Endothelial cell of umbilical vein (primary cell): ENCODE measurements at places on chromosomes 16 and 17. TPM values are rescaled to one million over a fixed set of nuclear protein-coding genes. Genes with fewer than 3 reads are reported as not detected.

DNA sequence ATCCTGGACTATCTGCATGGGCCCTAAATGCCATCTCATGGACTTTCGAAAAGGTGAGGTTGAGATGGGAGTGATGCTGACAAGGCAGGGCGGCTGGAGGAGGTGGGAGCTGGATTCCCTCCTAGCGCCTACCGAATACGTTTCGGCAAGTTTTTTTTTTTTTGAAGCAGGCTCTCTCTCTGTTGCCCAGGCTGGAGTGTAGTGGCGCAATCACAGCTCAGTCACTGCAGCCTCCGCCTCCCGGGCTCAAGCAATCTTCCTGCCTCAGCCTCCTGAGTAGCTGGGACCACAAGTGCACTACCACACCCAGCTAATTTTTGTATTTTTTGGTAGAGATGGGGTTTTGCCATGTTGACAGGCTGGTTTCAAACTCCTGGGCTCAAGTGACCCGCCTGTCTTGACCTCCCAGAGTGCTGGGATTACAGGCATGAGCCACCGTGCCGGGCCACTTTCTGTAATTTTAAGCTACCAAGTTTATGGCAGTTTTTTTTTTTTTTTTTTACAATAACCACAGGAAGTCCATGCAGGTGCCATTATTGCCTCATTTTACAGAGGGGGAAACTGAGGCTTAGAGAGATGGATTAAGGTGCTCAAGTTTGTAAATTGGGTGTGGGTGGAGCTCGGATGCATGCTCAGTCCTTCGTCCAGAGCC lies 246.4 kb downstream of the PRKCA start:
- DNase-seq: no peak

DNA sequence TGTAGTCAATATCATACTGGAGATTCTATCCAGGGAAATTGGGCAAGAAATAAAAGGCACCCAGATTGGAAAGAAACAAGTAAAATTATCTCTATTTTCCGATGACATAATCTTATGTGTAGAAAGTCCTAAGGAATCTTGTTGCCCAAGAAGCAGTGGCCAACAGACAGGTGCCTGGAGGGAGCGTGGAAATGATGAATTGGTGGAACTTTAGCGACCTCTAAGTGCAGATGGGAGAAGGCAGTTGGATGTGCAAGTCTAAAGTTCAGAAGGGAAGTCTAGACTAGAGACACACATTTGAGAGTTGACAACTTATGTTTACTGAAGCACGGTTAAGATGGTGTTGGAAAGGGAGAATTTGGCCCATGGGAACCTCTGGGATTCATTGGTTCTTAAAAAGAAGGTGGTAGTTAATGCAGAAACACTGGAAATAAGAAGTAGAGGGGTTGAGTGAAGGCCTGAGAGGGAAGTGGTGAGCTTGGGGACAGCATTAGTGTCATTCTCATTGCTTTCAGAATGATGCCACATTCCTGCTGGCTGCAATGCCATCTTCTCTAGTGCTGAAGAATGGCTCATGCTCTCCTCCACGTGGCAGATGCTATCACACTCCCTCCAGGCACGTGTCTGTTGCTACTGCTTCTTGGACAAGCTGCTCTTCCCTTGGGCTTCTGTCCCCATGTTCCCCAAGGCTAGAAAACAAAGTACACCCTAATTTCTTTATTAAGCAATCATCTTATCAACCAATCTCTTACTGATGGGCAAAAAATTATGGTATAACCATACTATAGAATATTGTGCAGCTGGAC lies 24.0 kb downstream of the TAT start:
- DNase-seq: no peak

GRCh38 chr16:57724531-57724930 lies 11.0 kb upstream of the KATNB1 start:
- no peak for DNase-seq

The CA5A gene
- polyA plus RNA-seq: not detected in 2 replicates

The PRDM7 gene
- polyA plus RNA-seq: not detected in 2 replicates

The OTOP3 gene
- polyA plus RNA-seq: not detected in 2 replicates
